NCI-H1436 treated with DMSO at 0.1 percent for 48 hours (cell line): ENCODE measurements at places on chromosomes 1 and 21.

- DNase-seq: no peak
These were observed 824 bp upstream of the IFI44L start for GRCh38 chr1:78619446-78619802.

GRCh38 chr1:186837806-186838205 is 9.1 kb downstream of the PLA2G4A start:
- no peak for DNase-seq

DNA sequence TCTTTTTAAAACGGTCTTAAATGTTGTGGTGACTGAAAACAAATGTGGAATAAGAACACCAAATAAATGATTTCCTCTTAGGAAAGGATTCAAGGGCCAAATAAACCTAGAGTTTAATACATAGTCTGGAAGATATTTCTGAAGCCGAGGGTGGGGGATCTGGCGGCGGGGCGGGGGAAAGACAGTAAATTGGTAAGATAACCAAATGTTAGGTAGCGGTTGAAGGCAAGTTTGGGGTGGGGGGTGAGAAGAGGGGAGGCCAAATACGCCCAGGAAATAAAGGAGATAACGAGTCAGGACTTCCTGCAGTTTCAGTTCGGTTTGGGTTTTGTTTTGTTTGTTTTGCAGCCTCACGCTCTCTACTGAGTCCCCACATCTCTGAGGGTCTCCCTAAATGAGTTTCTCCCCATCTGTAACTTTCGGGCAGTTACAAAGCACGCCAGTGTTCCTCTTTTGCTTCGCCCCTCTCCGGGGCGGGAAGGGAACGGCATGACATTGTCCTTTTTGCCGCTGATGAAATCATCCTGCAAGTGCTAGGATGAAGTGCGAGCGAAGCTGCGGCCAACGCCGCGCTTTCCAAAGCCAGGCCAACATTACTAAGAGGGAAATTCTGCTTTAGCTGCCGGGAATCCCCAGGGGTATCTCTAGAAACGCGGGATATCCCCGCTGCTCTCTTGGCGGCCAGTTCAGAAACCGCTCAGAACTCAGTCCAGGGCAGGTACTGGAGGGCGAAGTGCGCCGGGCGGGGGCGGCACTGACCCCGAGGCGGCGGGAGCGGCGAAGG is 844 bp downstream of the NIBAN1 start:
- no peak for DNase-seq

DNA sequence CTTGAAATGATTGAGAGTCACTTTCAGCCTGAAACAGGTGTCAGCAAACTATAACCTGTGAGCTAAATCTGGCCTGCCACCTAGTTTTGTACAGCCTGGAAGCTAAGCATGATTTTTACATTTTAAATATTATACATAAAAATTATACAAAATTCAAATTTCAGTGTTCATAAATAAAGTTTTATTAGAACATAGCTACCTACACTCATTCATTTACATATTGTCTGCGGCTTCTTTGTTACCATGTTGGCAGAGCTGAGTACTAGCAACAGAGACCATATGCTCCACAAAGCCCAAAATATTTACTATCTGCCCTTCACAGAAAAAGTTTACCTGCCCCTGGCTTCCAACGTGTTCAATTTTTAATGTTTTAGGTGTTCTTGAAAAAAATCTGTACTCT is 8.0 kb upstream of the C1orf162 start:
- no peak for DNase-seq

GRCh38 chr1:119713749-119714456 is 2.2 kb downstream of the PHGDH start:
- no peak for DNase-seq

DNA sequence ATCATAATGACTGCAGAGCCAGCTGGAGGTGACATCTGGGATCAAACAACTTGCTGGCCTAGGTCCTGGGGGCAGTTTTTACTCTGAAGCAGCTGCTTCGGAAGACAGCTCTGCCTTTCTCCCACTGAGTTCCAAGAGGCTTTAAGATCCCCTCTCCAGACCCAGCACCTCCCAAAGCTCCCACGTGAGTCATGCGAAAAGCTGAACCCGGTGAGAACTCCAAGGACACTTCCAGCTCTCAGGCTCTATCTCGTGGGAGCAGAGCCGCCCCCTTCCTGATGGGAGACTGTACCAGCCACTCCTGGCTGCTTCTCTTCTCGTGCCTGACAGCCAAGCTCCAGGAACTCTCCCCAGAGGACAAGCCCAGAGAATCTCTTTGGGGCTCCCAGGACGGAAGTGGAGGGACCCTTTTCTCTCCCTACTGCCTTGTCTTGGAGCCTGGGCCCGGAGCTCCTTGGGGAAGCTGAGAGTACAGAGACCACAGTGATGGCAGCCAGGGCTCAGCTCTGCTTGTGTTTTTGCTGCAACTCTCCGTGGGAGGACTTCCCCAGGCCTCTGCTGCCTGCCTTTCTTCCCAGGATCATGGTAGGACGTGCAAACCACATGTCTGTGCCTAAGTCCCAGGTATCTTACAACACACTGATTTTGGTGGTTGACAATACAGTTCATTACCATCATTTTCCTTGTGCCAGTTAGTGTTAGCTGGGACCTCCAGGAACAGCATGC is 40.6 kb downstream of the STUM start:
- no peak for DNase-seq

GRCh38 chr1:174049514-174049913 is 27.4 kb upstream of the RC3H1 start:
- DNase-seq: no peak

- DNase-seq: no peak
These were observed 200.9 kb downstream of the DISC1 start for GRCh38 chr1:231827337-231828105.

GRCh38 chr1:217244971-217245370 is 385.9 kb downstream of the GPATCH2 start:
- no peak for DNase-seq

DNA sequence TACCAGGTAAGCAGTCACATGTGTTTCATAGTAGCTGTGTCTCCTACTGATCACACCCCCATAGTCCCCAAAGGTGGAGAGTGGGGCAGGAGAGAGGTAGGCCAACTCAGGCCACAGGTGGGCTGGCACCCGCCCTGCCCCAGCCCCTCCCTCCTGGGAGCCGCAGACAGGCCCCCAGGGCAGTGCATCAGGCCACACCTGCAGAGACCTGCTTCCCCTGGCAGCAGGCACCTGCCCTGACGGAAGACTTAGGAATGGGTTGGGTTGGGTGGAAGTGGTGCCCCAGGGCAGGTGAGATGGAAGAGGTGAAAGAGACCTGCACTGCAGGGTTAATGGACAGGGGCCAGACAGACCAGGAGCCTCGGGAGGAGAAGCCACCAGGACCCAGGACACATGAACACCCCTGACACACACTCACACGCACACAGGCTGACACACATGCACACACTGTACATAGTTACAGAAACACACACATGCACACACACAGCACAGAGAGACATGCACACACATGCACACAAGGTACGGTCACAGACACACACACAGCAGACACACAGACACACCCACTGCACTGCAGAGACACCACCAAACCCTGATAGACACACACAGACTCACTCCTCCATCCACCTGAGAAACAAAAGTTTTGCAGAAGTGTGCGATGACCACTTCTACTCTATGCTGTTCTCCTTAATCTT is 1.7 kb upstream of the COL18A1 start:
- DNase-seq: no peak

DNA sequence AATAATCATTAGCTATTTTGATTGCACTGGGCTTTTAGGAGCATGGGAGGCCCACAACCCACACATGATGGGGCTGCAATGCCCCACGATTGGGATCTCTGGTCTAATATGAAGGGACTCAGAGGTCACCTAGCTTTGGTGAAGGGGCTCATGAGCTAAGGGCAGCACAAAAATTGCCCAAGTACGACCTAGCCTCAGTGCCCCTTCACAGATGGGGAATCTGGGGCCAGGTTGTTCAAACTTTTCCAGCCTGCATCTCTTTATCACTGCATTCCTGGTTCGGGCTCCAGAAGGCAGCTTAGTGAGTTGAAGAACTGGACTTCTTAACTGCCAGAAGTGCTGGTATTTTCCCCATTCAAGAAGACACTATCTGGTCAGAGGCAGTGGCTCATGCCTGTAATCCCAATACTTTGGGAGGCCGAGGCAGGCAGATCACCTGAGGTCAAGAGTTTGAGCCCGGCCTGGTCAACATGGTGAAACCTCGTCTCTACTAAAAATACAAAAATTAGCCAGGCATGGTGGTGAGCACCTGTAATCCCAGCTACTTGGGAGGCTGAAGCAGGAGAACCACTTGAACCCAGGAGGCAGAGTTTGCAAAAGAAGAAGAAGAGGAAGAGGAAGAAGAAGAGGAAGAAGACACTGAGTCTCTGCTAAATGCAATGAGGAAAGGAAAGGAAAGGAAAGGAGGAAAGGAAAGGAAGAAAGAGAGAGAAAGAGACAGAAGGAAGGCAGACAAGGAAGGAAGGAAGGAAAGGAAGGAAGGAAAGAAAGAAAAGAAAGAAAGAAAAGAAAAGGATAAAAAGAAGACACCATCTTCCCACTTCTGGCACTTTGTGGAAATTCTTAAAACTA is 258.5 kb upstream of the IRF2BP2 start:
- no peak for DNase-seq

- no peak for DNase-seq
These were observed 2.0 kb downstream of the PIK3CD start for GRCh38 chr1:9653491-9654050.

GRCh38 chr1:208243527-208243966 is 637 bp downstream of the PLXNA2 start:
- DNase-seq: no peak

DNA sequence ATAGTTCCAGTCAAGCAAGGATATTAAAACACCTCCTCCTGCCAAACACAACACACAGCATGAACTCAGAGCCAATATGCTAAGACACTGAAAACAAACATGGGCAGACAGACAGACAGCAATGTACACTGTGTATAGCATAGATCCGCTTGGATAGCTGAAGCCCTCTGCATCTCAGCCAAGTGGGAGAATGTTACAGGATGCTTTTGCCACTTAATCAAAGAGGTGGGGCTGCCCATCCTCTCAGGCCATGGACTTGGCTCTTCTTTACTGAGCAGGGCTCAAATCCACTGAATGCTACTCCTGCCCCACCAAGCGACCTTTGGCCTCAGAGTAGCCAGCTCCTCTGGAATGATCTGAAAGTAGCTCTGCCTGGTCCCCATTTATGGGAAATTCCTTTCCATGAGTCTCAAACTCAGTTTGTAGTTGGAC is 64.7 kb upstream of the NGF start:
- no peak for DNase-seq

GRCh38 chr1:82564333-82564732 is 763.6 kb downstream of the ADGRL2 start:
- DNase-seq: no peak

GRCh38 chr21:34198231-34199120 is 125.1 kb downstream of the MRPS6 start:
- DNase-seq: no peak

DNA sequence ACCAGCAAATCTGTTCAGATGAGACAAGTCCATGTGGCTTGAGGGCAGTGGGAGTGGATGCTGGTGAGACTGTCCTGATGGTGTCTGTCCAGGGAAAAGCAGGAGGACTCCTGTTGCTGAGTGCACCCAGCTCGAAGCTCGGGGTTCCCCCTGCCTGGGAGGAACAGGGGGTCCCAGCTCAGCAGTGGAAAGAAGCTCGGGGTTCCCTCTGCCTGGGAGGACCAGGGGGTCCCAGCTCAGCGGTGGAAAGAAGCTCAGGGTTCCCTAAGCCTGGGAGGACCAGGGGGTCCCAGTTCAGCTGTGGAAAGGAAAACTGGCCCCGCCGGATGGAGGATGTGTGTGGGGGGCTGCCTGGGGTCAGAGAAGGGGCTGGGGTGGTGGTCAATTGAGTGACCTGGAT is 39.1 kb downstream of the CRYAA start:
- no peak for DNase-seq

GRCh38 chr1:236561976-236562375 is 38.2 kb downstream of the LGALS8 start:
- no peak for DNase-seq

DNA sequence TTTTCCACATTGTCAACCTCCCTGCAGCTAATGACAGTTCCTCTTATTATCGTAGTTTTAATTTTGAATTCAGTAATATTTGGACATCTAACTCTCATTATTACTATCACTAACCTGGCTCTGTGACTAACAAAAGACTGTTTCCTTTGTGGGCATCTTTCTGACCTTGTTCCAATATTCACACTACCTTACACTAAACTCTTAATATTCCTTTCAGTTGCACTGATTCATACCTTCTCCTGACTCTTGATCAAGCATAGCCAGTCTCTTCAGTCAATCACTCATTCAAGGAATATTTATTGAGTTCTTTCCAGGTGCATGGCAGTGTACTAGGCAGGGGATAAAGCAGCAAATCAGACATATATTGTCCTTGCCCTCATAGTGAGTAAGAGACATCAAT is 7.8 kb upstream of the CTNNBIP1 start:
- DNase-seq: no peak

DNA sequence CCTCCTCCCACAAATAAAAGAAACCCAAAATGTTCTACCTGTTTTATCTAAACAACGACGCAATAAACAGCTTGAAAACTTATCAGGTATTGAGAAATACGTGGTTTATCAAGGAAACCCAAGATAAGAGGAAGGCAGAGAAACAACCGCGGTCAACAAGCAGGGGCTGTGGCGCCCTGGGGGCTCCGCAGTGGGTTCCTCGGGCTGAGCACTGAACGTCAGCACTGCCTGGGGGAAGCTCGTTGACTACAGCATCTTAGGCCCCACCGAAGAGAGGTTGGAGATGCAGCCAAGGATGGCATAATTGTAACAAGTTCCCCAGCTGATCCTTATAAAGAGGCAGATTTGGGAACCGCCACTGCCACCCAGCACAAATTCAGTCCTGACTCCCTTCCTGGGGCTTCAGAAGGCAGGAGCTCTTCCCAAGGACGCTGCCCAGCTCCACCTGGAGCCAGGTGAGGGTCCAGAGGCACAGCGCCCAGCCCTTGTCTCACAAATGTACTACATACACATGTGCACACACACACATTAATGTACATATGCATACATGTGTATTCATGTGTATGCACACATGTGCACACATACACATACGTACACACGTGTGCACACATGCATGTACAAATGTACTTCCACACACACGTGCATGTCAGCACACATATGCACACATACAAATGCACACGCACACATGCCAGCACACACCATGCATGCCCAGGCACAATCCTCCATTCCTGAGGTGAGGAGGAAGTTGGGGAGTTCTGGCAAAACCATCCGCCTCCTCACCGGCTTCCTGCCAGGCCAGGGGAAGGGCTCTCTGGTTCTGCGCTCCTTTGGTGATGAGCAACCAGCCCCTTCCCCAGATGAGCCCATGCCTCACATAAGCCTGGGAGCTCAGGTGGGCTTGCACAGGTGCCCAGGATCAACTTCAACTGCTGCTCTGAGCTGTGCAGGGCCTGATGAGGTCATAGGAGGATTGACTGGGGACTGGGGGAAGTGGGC is 251.1 kb downstream of the NPHP4 start:
- no peak for DNase-seq

- DNase-seq: no peak
These were observed 7.9 kb upstream of the PLA2G2C start for GRCh38 chr1:20194224-20194623.

DNA sequence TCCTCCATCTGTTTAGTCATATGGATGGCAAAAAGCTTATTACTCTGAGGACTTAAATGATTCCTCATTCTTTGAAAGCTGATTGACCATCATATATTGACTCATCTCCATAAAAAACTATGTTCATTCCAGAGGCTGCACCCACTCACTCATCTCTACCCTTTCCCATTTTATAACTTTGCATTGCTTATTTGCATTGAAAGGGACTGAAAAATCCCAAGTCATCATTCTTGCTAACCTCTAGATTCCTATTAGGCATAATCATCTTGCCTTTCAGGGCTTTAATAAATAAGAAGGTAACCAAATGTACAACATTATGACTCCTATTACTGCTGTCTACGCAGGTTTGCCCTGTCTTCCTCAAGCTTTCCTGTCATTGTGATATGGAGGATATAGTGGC is 1180.3 kb upstream of the B3GALT2 start:
- DNase-seq: no peak

GRCh38 chr21:39564200-39564599 is 48.5 kb upstream of the B3GALT5 start:
- no peak for DNase-seq
